ENCODE measurements at places on chromosomes 1 and 21. TPM values are rescaled to one million over a fixed set of nuclear protein-coding genes. Genes with fewer than 3 reads are reported as not detected.

Gene FCRL1
- total RNA-seq: not detected

Gene GBP7
- 0.21 TPM for total RNA-seq

Gene COL24A1
- total RNA-seq: 2.8 TPM

DNA sequence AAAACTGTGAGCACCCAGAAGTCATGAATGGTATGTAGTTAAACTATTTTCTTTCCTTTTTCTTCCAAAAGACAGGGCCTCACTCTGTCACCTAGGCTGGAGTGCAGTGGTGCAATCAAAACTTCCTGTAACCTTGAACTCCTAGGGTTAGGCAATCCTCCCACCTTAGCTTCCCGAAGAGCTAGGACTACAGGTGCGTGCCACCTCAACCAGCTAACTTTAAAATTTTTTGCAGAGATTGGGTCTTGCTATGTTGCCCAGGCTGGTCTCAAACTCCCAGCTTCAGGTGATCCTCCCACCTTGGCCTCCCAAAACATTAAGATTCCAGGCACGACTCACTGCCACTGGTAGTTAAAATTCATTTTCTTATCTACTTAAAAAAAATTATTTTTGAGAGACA, 62.5 kb downstream of the GATAD2B start:
- no peak overlapping the region for H3K27ac ChIP-seq
- H3K4me3 ChIP-seq: no peak overlapping the region
- no peak for DNase-seq
- H3K36me3 ChIP-seq: no peaks in the 10 kb centered on the region
- H3K4me1 ChIP-seq: no peaks in the 10 kb centered on the region

DNA sequence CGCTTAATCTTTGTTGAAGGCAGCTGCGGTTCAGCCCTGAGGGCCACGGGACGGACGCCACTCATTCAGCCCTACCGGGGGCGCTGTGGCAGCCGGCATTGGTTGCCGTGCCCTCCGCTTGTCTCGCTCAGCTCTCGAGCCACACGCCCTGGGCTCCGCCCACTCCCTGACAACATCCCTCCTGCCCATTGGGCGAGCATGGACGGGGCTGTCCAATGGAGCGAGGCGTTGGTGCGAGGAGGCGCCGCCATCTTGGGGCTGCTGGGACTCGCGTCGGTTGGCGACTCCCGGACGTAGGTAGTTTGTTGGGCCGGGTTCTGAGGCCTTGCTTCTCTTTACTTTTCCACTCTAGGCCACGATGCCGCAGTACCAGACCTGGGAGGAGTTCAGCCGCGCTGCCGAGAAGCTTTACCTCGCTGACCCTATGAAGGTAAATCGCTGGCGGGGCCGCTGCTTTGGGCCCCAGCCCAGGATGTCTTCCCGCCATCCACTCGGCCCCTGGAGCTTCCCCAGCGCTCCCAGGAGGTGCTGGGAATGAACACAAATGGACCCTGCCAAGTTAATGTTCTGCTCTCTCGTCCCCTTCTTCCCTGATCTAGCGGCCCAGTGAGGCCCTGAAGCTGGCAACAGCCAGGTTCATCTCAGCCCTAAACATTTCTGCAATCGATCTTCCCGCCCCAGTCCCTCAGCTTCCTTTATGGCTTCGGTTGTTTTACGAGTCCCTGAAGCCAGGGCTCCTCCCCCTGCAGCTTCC, at the start of gene SRP9:
TSS of gene SRP9 (plus strand) at position 244 of the 754 bp plus-strand sequence. CDS start at position 359, 115 bp downstream.
- peak; percentile 95 for DNase-seq
- H3K27me3 ChIP-seq: no peaks in the 10 kb centered on the region
- H3K4me3 ChIP-seq: peak within 1 kb of the TSS; percentile 92
- peaks cover 29% of the 10 kb centered on the region for H3K4me1 ChIP-seq

Gene MSH4
- 0.27 TPM for total RNA-seq

Gene OR2L2
- total RNA-seq: not detected

DNA sequence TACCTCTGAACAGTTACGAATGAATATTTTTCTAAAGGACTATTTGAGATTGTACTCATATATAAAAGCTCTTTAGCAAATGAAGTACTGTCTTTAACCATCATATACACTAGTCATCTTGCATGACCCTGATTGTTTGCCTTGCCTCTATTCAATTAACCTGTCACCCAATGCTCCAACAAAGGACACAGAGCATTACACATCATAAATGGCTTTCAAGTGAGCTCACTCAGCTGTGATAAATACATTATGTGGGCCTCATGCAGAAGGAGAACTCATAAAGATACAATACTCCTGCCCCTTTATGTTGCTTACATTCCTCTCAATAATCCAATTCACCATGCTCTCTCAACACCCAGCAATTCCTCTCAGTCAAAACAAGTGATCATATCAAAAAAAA, 993.0 kb upstream of the PRMT6 start:
- DNase-seq: no peak
- H3K4me3 ChIP-seq: no peak overlapping the region
- H3K36me3 ChIP-seq: no peaks in the 10 kb centered on the region
- no peaks in the 10 kb centered on the region for H3K4me1 ChIP-seq
- no peaks in the 10 kb centered on the region for H3K27me3 ChIP-seq

GRCh38 chr1:232038706-232039677, 412.4 kb downstream of the DISC1 start:
- no peaks in the 10 kb centered on the region for H3K27me3 ChIP-seq
- no peak overlapping the region for H3K4me3 ChIP-seq
- no peaks in the 10 kb centered on the region for H3K4me1 ChIP-seq
- DNase-seq: no peak
- H3K36me3 ChIP-seq: no peaks in the 10 kb centered on the region

Gene SPRR2E
- not detected for total RNA-seq

DNA sequence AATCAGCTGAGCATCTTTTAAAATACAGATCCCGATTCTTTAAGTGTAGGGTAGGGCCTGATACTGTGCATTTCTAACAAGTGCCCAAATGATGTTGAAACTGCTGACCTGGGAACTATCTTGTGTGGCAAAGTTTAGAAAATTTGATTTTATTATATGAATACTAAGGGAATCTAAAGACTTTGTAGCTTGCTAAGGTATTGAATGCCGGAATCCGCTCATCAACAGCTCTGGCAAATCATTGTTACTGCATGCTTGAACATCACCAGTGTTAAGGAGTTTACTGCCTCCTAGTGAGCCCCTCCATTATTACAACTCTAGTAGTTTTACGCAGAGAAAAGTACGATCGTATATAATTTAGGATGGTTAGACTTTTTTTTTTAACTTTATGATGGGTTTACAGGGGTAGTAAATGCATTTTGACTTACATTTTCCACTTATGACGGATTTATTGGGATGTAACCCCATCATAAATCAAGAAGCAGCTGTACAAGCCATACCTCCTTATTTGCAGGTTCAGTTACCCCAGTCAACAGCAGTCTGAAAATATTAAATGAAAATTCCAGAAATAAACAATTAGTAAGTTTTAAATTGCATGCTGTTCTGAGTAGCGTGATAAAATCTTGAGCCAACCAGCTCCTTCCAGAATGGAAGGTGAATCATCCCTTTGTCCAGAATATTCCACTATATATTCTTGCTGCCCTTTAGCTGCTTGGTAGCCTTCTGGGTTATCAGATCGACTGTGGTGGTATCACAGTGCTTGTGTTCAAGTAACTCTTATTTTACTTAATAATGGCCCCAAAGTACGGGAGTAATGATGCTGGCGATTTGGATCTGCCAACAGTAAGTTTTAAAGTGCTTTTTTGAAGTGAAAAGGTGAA, 892 bp downstream of the TYW3 start:
- H3K36me3 ChIP-seq: peaks cover 8% of the 10 kb centered on the region
- H3K27me3 ChIP-seq: no peaks in the 10 kb centered on the region
- peak overlapping the region; percentile 83 for H3K4me3 ChIP-seq
- DNase-seq: no peak
- peaks cover 26% of the 10 kb centered on the region for H3K4me1 ChIP-seq
- peak overlapping the region; percentile 63 for H3K27ac ChIP-seq

Gene ANP32E
- 10.7 TPM for total RNA-seq

Gene RPE65
- not detected for total RNA-seq

Gene ITLN1
- total RNA-seq: 0.56 TPM

- no peak overlapping the region for H3K27ac ChIP-seq
- H3K36me3 ChIP-seq: no peaks in the 10 kb centered on the region
- no peaks in the 10 kb centered on the region for H3K4me1 ChIP-seq
- no peak overlapping the region for H3K4me3 ChIP-seq
- no peak for DNase-seq
Observed at GRCh38 chr1:44714944-44715571, 15.9 kb downstream of the RNU5D-1 start.

- H3K36me3 ChIP-seq: no peaks in the 10 kb centered on the region
- no peak for DNase-seq
- H3K4me3 ChIP-seq: no peak overlapping the region
- H3K27me3 ChIP-seq: no peaks in the 10 kb centered on the region
Observed at GRCh38 chr21:8989721-8990325, 1531.6 kb upstream of the TPTE start.

Gene TRIM17
- 0.56 TPM for total RNA-seq

- H3K4me1 ChIP-seq: no peaks in the 10 kb centered on the region
- H3K27ac ChIP-seq: no peak overlapping the region
- H3K36me3 ChIP-seq: no peaks in the 10 kb centered on the region
- no peak for DNase-seq
- no peak overlapping the region for H3K4me3 ChIP-seq
Observed at GRCh38 chr1:185578293-185578692, 155.9 kb upstream of the HMCN1 start.

GRCh38 chr21:34336756-34337391, 26.9 kb upstream of the KCNE2 start:
- H3K27me3 ChIP-seq: no peaks in the 10 kb centered on the region
- H3K4me1 ChIP-seq: peaks cover 27% of the 10 kb centered on the region
- no peak for DNase-seq

- peaks cover 6% of the 10 kb centered on the region for H3K4me1 ChIP-seq
- peaks cover 33% of the 10 kb centered on the region for H3K36me3 ChIP-seq
- no peak overlapping the region for H3K4me3 ChIP-seq
- H3K27me3 ChIP-seq: no peaks in the 10 kb centered on the region
Observed at GRCh38 chr1:193142409-193142808, 20.6 kb downstream of the CDC73 start.

Gene KIRREL1
- 136 TPM for total RNA-seq

DNA sequence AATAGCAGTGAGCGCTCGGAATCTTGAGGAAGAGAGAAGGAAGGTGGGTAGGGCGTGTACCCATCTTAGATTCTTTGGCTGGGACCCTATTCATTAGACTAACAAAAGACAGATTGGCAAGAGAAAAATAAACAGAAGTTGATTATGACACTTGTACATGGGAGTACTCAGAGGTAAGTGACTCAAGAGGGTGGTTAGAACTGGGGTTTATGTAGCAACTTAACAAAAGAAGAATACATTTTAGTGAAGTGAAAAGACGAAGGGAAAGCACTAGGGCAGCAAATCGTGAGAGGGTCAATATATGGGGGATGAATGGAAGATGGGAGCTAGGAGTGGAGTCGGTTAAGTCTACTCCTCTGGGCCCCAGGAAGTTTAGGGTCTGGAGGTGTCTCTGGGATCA, 25.8 kb upstream of the RCC2 start:
- no peaks in the 10 kb centered on the region for H3K36me3 ChIP-seq
- no peak overlapping the region for H3K27ac ChIP-seq
- DNase-seq: no peak
- no peak overlapping the region for H3K4me3 ChIP-seq
- no peaks in the 10 kb centered on the region for H3K4me1 ChIP-seq

Gene IGSF21
- 5.0 TPM for total RNA-seq

Gene RER1
- total RNA-seq: 68.6 TPM

GRCh38 chr1:109761227-109762038, 2.3 kb downstream of the EPS8L3 start:
- no peak overlapping the region for H3K27ac ChIP-seq
- H3K4me3 ChIP-seq: no peak overlapping the region
- DNase-seq: no peak
- H3K36me3 ChIP-seq: no peaks in the 10 kb centered on the region

- H3K4me3 ChIP-seq: no peak overlapping the region
- H3K36me3 ChIP-seq: no peaks in the 10 kb centered on the region
- DNase-seq: no peak
- H3K4me1 ChIP-seq: no peaks in the 10 kb centered on the region
Observed at GRCh38 chr21:31473685-31474345, 129.8 kb upstream of the TIAM1 start.

DNA sequence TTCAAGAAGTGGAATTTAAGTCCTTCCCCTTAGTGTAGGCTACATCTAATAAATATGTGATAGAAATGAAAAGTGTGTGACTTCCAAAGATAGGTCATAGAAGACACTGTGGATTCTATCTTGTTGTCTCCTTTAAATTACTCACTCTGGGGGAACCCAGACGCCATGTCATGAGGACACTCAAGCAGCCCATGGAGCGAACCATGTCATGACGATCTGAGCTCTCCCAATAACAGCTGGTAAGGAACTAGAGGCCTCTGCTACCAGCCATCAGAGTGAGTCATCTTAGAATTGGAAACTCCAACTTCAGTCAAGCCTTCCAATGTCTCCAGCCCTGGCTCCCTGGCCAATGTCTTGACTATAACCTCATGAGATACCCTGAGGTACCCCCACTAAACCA, 6.3 kb downstream of the COA7 start:
- no peak for DNase-seq
- no peak overlapping the region for H3K27ac ChIP-seq
- H3K36me3 ChIP-seq: peaks cover 18% of the 10 kb centered on the region

DNA sequence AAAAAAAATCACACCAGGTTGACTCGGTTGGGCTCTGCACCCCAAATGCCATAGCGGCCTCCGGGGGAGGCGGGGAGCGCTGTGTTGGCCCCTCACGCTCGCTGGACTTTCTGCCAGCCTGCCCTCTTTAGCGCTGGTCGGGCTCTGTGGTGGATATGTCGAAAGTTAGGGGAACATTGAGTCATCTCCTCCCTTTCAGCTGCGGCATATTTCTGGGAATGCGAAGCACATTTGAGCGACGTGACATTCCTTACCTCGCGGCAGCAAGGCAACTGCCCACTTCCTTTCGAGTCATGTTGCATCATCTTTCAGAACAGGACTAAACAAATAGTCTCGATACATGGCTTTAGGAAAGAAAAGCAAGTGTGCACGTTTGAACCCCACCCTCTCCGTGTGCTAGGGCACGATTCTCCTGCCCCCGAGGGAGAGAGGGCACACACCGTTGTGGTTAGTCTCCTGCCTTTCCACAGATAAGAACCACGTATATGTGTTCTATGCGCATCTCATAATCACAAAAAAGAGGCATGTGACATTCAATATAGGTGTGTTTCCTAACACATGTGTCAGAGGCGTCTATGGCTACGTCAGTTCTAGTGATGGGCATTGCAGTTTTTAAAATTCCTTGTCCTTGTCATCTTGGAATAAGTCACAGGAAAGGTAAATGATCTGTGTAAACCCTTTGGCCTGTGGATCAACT, 105.9 kb upstream of the SLC45A1 start:
- peak overlapping the region; percentile 73 for H3K27ac ChIP-seq
- DNase-seq: no peak

GRCh38 chr1:240613356-240614142, 1.6 kb upstream of the GREM2 start:
- no peaks in the 10 kb centered on the region for H3K4me1 ChIP-seq
- no peak overlapping the region for H3K4me3 ChIP-seq
- H3K36me3 ChIP-seq: no peaks in the 10 kb centered on the region
- DNase-seq: no peak
- H3K27ac ChIP-seq: no peak overlapping the region
- no peaks in the 10 kb centered on the region for H3K27me3 ChIP-seq

GRCh38 chr1:18800258-18800657, 59.2 kb downstream of the TAS1R2 start:
- no peaks in the 10 kb centered on the region for H3K36me3 ChIP-seq
- DNase-seq: no peak
- no peaks in the 10 kb centered on the region for H3K27me3 ChIP-seq

- no peaks in the 10 kb centered on the region for H3K27me3 ChIP-seq
- DNase-seq: no peak
- H3K27ac ChIP-seq: no peak overlapping the region
- H3K36me3 ChIP-seq: no peaks in the 10 kb centered on the region
- H3K4me3 ChIP-seq: no peak overlapping the region
Observed at GRCh38 chr21:42279341-42279871, 35.8 kb downstream of the TFF3 start.
